ENCODE measurements at places on chromosomes 4 and X.

DNA sequence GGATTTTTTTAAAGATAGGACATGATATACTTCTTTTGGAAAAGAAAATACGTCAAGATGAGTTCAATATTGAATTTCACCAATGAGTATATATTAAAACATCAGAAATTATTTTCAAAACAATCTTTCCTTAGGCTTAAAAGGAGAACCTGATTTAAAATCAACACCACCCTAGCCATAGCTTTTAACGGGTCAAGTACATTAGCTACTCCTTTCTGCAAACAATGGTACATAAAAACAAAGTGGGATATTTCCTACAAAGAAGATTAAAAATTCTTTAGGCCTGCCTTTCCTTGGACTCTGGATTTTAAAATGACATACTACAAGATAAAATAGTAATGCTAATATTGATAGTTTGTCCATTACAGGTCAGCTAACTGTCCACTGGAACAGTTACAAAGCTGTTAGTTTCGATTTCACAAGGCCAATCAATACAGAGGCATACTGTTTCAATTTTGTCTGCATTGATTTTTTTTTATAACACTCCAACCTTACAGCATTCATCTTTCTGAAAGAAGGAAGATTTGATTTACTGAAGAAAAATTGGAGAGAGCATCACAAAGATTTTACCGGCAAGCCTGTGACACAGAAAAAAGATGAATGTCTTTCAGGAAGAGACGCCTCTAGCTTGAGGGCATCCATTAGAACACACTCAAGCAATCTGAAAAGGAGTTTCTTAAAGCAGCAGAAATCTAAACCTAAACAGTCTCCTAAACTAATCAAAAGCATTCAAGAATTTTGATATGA lies 97.2 kb downstream of the MAB21L2 start:
- no peak for DNase-seq

- DNase-seq: no peak
Measured at GRCh38 chr4:123904882-123905281, 508.3 kb downstream of the SPRY1 start.

DNA sequence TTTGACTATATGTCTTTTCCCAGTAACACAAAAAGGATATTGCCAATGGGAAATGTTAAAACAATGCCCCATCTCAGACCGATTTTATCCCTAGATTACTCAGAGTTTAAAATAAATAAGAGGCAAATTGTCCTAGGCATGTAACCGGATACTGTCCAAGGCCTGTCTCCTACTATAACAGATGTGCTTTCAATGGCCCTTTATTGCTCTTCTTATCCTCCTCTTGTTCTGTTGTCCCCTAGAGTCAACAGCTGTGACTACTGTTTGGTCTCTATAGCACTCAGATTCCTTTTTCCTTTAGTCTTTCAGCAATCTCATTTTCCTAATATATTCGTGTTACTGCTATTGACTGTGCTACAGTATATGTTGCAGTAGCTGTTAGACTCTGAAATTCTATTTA lies 66.8 kb upstream of the PLS3 start:
- DNase-seq: no peak

DNA sequence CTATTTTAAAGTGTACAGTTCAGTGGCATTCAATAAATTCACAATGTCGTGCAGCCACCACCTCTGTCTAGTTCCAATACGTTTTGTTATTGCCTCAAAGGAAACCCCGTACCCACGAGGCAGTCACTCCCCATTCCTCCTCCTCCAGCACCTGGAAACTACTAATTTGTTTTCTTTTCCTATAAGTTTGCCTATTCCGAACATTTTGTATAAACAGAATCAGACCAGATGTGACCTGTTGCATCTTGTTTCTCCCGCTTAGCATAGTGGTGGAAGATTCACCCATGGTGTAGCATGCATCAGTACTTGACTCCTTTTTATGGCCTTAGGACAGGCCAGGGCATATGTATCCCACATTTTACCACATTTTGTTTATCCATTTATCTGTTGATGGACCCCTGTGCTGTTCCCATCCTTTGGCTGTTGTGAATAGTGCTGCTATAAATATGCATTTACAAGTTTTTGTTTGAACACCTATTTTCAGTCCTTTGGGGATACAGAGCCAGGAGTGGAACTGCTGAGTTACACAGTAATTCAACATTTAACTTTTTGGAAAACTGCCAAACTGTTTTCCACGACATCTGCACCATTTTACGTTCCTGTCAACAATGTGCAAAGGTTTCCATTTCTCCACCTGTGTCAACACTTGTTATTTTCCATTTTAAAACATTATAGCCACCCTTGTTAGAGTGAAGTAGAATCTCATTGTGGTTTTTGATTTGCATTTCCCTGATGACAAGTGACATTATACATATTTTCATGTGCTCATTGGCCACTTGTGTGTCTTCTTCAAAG lies 57.8 kb upstream of the STX18 start:
- DNase-seq: no peak

DNA sequence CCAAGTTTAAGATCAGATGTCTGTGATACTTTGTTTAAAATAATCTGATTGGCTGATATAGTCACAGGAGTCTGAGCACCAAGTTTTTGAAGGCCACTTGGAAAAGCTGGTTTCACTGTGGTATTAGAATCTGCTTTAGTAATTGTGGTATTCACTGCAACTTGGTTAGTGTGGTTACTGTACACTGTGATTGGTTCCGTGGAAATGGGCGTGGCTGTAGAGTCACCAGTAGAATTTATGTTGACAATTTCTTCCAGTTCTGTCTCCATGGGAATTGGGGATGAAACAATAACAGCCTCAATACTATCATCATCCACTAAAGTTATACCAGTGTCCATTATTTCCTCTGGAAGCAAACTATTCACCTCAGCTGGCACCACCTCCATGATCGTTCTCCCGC lies 26.2 kb downstream of the LIN54 start:
- DNase-seq: peak; percentile 70

GRCh38 chr4:44927399-44928380 lies 201.3 kb upstream of the GNPDA2 start:
- DNase-seq: peak; percentile 39

GRCh38 chrX:30822764-30823163 lies 66.3 kb downstream of the TAB3 start:
- peak; percentile 4 for DNase-seq

DNA sequence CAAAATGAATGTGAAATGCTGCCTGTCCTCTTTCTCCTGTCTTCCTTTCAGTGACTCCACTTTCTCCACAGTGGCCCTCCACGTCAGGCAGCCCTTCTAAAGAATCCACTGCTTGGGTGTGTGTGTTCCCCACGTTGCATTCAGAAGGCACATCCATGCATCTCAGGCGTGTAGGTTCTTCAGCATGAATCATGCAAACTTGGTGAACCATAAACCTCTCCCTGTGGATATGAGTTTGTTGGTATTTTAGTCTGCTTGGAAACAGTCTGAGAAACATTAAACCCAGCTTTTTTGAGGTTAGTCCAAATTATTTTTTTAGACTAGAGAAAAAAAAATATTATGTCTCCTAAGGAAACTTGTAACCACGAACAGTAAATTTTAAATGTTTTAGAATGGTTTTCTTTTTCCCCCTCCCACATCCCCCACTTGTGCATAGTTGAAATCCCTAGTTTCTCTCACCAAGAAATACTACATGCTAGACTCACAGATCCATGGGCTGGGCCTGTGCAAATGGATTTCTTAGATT lies 251.6 kb downstream of the CBR4 start:
- DNase-seq: peak; percentile 63
